ENCODE measurements at places on chromosomes 4 and X.

DNA sequence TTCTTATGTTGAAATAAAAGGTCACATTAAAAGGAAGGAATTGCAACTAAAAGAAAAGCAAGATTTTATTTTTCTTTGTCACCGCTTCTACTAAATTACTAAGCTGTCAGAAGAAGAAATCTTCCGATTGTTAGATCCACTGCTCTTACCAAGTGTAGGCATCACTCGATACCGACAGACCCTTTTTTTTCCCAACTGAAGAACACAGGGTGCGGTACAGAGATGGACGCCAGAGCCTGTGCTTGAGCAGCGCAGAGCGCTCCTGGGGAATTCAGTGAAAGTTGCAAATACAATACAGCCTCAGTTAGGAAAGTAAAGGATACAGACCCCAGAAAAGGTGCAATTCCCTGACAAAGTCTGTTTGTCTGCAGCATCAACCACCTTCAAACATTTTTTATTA, 94.9 kb upstream of the WDR17 start:
- DNase-seq, result no peak

- DNase-seq, result no peak
Observed at GRCh38 chr4:188408244-188409030, 269.2 kb downstream of the TRIML1 start.

DNA sequence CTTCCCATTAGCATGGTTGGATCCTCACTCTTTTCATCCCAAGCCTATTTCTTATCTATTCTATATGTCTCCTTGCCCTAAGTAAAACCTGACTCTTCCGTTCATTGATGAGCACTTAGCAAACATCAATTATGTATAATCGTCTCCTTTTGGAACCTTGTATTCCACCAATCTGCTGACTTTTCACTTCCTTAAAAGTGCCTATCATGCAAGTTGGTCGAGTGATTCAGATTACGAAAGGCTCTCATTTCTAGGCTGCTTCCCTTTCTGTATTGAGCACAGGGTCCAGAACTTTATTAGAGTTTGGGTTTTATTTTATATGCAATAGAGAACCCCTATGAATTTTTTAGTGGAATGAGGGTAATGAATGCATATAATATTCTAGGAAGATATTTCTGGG, 27.1 kb upstream of the ALB start:
- no peak for DNase-seq

DNA sequence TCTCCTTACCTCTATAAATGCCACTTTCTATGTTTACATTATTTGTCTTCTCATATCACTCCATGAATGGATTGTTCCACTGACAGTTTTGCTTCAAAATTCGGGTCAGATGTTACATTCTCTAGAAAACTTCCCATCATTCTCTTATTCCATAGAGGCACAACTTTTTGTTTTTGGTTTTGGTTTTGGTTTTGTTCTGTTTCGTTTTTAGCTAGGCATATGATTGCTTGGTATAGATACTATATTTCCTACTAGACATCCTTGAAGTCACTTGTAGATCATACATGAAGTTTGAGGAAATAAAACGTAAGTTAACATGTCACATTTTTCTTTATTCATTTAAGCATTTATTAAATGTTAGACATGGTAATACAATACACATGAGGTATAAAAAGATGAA, 961.0 kb downstream of the PCDH18 start:
- DNase-seq, result no peak

- DNase-seq, result no peak
Observed at GRCh38 chr4:76216524-76216923, 2.9 kb upstream of the SCARB2 start.

DNA sequence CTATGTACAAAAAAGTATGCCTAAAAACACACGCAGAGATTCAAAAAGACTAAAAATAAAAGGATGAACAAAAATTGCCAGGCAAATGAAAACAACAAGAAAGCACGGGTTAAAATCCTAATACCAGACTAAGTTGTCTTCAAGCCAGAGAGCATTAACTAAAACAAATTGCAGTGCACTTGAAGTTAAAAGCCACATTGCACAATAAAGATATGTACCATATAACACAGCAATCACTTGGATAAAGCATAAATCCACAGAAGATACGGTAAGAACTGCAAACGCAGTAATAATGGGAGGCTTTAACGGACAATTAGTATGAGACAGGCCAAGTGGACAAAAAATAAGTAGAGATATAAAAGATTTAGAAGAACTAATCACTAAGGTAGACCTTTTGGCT, 14.9 kb downstream of the CCDC158 start:
- DNase-seq, result no peak

DNA sequence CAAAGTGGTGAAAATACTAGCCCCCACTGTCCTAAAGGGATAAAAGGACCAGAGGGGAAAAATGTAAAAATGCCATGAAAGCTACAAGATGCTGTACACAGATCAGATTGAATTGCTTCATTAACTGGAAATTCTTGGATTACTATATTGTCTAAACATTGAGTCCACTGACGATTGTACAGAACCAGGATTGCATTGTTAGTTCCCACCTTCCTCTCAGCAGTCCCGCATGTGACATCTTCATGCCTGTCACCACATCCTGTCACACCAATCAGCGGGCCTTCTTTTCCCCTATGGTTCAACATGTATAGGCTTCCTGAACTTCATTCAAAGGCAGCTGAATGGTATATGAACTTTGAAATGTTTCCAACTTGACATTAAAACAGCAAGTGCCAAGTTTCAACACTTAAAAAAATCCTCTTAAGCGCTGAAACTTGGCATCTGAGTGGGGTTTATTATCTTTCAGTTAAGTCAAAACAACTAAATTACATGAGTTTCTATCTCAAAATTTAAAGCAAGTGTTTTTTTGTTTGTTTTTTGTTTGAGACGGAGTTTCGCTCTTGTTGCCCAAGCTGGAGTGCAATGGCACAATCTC, 24.6 kb downstream of the ZRSR2 start:
- DNase-seq, result no peak

DNA sequence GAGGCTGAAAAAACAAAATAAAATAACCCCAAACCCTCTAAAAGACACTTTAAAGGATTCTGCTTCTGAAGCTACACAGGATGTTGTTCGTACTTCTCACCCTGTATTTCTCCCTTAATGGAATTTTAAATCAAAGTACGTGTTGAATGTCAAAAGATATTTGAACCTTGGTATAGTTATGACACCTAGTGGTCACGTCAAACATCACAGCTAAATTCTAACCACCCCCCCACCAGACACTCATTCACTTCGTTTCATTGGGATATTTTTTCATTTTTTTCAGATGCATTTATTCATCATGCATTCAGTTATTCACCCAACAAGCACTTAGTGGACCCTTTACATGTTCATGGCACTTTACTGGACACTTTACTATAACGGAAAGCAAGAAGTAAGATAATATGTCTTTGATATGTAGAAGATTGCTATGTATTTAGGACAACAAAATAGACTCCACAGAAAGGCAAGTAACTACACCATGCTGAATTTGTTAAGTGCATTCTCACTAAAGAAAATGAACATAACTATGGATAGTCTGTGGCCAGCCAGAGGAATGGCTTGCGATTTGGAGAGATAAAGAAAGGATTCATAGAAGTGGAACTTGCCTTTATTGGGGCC, 62.5 kb upstream of the GPR174 start:
- peak; percentile 76 for DNase-seq

DNA sequence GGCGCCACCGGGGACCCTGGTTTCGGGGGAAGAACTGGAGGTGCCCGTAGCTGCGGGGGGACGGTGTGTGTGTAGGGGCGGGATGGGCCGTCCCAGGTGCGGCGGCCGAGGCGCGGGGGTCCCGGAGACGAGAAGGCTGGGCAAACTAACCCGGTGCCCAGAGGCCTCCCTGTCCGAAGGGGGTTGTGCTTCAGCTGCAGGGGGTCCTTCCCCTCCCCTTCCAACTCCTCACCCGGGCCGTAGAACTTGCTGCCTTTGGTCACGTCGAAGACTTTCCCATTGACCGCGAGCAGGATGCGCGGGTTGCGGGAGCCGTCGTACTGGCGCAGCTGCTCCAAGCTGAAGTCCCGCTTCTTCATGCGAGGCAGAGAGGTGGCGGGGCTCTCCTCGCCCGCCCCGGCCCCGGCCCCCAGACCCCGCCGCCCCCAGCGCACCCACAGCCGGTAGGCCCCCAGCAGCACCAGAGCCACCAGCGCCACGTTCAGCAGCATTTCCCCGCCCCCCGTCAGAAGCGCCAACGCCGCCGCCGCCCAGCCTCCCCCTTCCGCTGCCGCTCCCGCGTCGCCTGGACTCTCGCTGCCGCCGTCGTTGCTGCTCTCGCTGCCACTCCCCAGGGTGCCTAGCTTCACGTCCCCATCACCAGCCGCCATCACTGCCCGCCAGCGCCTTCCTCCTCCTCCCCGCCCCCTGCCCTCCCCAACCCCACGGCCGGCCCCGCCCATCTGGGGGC, at the start of gene PGRMC2:
TSS of gene PGRMC2 (minus strand) at position 673 of the 730 bp plus-strand sequence. CDS start at position 650, 23 bp downstream.
- no peak for DNase-seq

DNA sequence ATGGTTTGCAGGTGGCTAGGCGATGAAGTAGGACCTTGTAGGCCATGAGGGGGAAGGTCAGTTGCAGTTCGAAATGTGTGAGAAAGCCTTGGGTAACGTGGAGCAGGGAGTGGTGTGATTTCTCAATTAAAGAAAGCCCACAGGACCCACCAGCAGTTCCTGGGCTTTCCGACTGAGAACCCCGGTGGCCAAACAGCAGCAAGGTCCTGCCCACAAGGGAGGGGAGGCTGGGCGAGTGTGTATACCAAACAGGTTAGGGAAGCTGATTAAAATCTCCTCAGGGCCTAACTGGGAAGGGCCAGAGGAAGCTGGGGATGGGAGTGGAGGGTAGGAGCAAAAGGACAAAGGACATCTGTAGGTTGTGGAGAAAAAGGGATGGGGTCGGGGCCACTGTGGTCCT, 2.4 kb downstream of the ATP6AP1 start:
- DNase-seq, result no peak

GRCh38 chrX:55451990-55452832, at the start of gene MAGEH1:
MAGEH1 (plus strand) TSS chrX:55452127; CDS start chrX:55452375, 248 bp downstream.
- peak; percentile 39 for DNase-seq

GRCh38 chrX:35890699-35891098, 28.8 kb upstream of the CFAP47 start:
- peak; percentile 62 for DNase-seq

Measured in SK-N-MC (cell line).